Activated CD4-positive, alpha-beta T cell treated with anti-CD3 and anti-CD28 coated beads for 4 hours (primary cell): ENCODE measurements at places on chromosomes 3 and 15.

DNA sequence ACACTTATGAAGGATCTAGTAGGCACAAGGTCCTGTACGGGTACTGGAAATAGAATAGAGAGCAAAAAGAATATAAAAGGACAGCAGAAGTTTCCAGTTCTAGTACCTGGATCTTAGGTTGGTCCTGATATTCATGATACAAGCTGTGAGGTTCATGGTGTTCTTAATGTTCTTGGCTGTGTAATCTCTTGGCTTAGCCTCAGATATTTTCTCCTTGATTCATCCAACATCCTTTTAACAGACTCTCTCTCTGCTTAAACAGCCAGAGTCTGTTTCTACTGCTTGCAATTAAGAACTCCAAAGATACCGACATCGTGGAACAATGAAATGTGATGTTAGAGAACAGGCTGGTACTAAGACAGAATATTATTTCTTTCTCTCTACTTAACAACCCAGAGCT is 49.9 kb downstream of the CNTN3 start:
- DNase-seq: no peak

DNA sequence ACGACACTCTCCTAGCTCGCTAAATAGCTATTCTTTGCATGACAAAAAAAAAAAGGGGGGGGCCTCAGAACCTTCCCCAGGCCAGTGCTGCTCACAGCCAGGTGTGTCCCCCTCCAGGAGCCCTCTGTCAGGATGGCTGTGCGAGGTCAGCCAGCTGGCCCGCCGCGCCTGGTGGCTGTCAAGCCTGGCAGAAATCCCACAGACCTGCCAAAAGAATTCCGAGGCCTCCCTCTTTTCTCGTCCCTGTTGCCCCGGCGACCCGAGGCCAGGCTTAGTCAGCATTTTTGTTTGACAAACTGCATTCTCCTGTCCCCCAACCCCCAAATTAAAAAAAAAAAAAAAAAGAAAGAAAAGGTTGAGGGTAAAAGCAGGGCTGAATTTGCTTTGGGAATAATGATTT is 61.9 kb downstream of the TM4SF4 start:
- DNase-seq: no peak

- DNase-seq: no peak
Observed at GRCh38 chr3:84980011-84980410, 21.2 kb downstream of the CADM2 start.

- no peak for DNase-seq
Observed at GRCh38 chr3:64209866-64210621, 15.2 kb downstream of the PRICKLE2 start.

DNA sequence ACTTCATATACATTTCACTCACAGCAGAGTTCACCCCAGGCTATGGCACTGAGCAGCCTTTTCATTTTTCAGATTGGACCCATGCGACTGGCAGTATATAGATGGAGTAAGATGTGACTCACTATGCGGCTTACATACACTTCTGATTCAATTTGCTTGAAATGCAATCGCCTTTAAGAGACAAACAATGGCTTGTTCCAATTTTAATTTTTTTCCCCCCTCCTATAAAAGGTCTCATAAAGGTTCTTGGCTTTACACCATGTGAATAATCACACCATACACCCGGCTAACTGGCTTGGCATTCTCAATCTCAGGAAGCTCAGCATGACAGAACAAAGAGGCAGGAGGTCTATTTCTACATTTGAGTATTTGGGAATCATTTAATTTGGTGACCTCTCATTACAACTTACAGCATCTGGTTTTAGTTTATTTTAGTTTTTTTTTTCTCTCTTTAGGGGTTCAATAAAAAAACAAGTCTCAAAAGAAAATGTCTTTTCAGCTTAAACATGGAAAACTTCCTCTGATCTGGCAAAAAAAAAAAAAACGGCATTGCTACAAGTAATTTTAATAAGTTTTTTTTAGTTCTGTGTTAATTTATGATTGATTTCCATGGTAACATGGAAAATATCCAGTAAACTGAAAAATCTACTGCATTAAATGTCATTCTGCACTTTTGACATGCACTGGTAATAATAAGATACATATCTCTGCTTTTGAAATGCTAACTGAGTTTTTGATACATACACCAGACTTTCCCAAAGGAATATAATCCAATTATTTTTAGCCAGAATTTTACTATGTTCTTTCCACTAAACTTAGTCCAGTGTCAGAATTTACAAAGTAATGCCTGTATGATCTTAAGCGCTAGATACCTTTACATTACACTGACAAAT is 38.8 kb downstream of the GADL1 start:
- no peak for DNase-seq

DNA sequence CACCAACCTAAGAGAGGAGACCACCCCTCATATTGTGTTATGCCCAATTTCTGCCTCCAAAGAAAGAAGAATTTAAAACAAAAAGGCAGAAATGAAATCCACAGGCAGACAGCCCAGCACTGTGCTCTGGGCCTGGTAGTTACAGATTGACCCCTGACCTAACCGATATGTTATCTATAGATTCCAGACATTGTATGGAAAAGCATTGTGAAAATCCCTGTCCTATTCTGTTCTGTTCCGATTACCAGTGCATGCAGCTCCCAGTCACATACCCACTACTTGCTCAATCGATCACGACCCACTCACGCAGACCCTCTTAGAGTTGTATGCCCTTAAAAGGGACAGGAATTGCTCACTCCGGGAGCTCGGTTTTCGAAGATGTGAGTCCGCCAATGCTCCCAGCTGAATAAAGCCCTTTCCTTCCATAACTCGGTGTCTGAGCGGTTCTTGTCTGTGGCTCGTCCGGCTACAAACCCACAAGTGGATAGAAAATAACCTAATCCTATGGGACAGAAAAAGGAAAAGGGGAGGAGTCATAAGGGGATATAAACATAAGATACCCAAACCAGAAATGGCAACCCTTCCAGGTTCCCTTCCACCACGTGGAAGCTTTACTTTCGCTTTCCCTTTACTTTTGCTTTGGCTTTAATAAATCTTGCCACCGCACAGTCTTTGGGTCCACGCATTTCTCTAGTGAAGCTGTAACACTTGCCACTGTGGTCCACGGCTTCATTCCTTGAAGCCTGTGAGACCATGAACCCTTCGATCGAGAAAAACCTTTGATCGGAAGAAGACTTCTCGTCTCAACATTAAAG is 1.7 kb upstream of the CFAP91 start:
- DNase-seq: no peak

GRCh38 chr15:99956820-99957641 is 223.8 kb upstream of the LYSMD4 start:
- no peak for DNase-seq

DNA sequence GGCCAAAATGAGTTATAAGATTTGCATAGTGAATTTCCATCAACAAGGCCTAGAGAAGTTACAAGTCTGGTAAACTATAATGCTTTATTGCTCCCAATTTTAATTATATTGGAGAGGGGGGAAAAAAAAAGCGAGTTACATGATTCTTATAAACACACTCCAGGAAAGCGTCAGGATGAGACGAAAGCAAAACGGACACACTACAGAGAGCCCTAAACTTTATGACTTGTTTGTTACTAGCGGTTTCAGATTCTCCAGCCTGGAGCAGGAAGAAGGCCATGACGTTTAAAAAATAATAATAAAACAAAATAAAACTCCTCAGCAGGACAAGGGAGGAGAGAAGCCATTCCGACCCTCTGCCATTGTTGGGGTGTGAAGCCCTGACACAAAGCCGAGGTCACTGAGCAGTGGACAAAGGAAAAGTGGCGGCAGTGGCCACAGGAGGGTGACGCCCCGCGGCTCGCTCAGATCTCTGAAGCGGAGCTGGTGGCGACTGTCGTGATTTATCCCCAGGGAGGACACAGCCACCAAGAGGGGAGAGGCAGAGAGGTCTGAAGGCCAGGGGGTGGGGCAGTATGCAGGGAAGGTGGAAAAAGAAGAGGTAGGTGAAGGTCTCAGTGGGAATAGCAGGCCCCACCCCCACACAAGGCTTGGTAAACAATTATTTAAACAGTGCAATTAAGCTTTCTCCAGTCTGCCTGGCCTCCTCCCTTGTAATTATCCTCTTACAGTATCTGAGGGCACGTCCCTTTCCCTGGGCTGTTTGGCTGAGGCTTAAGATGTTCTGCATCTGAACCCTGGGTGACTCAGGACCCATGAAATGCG is 45.3 kb downstream of the ADAMTS9 start:
- no peak for DNase-seq

GRCh38 chr3:129504471-129505100 is 23.9 kb upstream of the RHO start:
- no peak for DNase-seq

DNA sequence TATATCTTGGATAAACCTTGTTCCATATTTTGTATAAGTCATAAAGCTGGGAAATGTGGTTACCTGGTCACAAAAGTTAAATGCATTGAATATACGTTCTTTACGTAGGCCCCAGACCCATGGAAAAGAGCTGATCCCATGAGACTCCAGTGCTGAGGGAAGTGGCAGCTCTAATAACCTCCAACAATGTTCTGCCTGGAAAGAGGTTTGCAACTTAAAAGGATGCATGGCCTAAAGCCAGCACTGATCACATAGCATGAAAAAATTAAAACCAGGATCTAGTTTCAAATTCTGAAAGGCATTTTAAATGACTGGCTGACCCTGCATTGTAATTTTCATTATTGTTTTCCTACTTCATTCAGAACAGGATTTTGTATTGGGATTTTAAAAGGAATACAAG is 27.9 kb upstream of the STRIT1 start:
- DNase-seq: no peak

GRCh38 chr3:9117220-9117619 is 132.2 kb downstream of the SRGAP3 start:
- DNase-seq: no peak

DNA sequence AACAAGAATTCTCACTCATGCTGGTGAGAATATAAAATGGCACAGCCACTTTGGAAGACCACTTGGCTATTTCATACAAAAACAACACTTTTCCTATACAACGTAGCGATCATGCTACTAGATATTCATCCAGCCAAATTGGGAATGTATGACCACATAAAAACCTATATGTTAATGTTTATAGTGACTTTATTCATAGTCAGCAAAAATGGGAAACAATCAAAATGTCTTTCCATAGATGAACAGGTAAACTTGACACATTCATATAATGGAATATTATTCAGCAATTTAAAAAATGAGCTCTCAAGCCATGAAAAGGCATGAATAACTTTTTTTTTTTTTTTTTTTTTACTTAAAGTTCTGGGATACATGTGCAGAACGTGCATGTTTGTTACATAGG is 445.2 kb downstream of the ZBBX start:
- DNase-seq: no peak

- no peak for DNase-seq
Observed at GRCh38 chr3:109045271-109046040, 72.5 kb downstream of the MORC1 start.

DNA sequence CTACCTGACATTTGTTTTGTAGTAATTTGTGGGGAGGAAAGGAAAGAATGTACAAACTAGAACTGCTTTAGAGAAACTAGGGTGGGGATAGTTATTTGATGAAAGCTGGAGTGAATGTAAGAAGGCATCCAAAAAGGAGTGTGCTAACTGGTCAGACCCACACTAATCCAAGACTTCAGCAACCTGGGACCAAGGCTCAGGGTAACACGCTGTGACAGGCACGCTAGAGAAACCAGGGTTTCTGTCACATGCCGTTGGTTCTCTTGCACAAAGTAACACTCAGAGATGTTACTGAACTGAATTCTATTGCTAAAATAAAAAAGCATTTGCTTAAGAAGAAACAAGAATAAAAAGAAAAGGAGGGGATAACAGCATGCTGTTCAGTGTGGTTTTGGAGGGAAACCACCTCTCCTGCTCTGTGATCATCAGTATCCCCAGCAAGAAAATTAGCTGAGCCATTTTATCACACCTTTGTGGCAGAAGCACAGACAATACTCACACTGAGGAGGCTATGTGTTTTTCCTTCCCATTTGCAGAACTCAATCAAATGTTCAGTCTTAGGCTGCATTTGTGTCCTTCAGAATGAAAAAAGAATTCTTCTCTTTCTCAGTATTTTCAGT is 2.8 kb upstream of the CCDC80 start:
- no peak for DNase-seq

DNA sequence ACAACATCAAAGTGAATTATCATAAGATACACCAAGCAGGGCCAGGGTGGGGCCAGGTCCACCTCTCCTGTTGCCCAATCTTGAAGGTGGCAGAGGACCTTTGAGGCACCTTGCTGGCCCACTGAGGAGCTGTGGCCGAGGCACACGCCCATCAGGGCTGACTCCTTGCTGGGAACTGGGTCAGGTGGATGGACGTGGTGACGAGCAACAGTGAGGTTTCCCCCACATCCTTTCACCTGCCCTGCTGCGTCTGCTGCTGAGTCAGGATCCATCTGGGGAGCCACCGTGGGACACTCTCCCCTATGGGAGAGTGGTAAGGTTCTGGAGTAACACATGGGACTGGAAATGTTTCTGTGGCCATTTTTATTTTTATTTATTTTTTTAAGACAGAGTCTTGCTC is 17.3 kb upstream of the FURIN start:
- no peak for DNase-seq

DNA sequence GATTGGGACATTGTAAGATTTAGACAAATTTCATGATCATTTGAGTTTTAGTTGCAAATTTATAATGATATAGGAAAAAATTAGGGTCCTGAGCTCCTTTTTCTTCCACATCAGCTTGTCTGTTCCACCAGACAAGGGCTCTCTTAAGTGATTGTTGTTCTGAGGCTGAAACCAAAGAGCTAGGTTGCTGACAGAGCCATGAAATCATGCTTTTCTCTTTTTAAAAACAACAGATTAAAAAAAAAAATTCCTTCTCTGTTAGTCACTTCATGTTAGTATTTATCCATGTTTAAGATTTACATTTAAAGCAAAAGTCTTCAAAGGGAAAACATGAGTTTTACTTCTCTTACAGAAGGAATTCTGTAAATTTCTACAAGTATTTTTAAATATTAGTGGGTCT is 56.8 kb downstream of the ATP2C1 start:
- DNase-seq: no peak

DNA sequence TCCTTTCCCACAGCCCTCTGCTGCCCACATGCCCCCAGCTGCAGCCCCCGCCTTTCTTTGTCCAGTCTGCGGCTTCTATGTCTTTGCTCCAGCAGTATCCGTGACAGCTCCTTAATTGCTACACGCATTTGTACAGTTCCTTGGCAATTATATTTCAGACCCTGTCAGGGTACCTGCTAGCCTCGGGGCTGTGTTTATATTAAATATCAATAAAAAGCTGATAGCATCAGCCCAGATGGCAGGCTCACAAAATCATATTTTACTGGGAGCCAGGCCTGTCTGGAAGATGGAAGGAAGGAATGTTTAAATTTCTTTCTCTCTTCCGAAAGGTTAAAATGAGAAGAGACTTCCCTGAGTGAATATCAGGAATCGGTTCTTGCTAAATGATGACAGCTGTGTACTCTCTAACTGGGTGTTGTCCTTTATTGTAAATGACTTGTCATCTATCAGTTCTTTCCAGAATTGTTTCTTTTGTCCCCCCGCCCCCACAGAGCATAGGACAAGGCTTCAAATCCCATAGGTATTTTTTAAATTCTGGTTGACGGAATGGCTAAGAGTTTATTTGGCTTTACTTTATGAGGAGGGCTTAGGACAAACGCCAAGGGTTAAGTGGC is 378.1 kb downstream of the LRTM1 start:
- no peak for DNase-seq
